Mammary microvascular endothelial cell (primary cell): ENCODE measurements at places on chromosomes 5 and 9. TPM values are rescaled to one million over a fixed set of nuclear protein-coding genes. Genes with fewer than 3 reads are reported as not detected.

The ADAMTSL2 gene
- total RNA-seq, result not detected in 2 replicates

The TSSK1B gene
- total RNA-seq, result not detected in 2 replicates

The DDX4 gene
- not detected in 2 replicates for total RNA-seq

The CARTPT gene
- total RNA-seq, result not detected in 2 replicates

The ZNF462 gene
- 4.6 and 5.4 TPM in 2 replicates for total RNA-seq

The TAS2R1 gene
- not detected in 2 replicates for total RNA-seq

The ARHGEF28 gene
- total RNA-seq, result 43.8 and 44.7 TPM in 2 replicates

The SLC2A6 gene
- total RNA-seq, result 57.0 and 62.3 TPM in 2 replicates

The MARVELD2 gene
- 1.6 and 2.3 TPM in 2 replicates for total RNA-seq

The GLRA1 gene
- total RNA-seq, result not detected in 2 replicates

The SCGB3A2 gene
- total RNA-seq, result not detected in 2 replicates

The COX7C gene
- total RNA-seq, result 378 and 478 TPM in 2 replicates

The EQTN gene
- total RNA-seq, result not detected in 2 replicates

The IRGM gene
- total RNA-seq, result 0.07 TPM in 1 of 2 replicates, not detected in the other

The BTNL9 gene
- total RNA-seq, result 0.05 TPM in 1 of 2 replicates, not detected in the other

The LCN1 gene
- not detected in 2 replicates for total RNA-seq

The PCDHGB6 gene
- 0.73 and 1.2 TPM in 2 replicates for total RNA-seq

The FCN2 gene
- total RNA-seq, result not detected in 2 replicates

The CDC25C gene
- 9.4 and 14.9 TPM in 2 replicates for total RNA-seq

The ALDH1B1 gene
- total RNA-seq, result 26.6 and 27.1 TPM in 2 replicates

The C9orf153 gene
- total RNA-seq, result not detected in 2 replicates

The MARCOL gene
- not detected in 2 replicates for total RNA-seq

The DRD1 gene
- total RNA-seq, result not detected in 2 replicates

The CNTNAP3 gene
- 3.3 and 7.3 TPM in 2 replicates for total RNA-seq

The ZNF474 gene
- total RNA-seq, result not detected in 2 replicates

The CEP78 gene
- total RNA-seq, result 26.9 and 27.0 TPM in 2 replicates

The WNK2 gene
- total RNA-seq, result not detected in 2 replicates

The GSN gene
- 164 and 174 TPM in 2 replicates for total RNA-seq

The ACTL7A gene
- not detected in 2 replicates for total RNA-seq

The F2RL2 gene
- 0.25 TPM in 1 of 2 replicates, not detected in the other for total RNA-seq

The PKD2L2 gene
- not detected in 2 replicates for total RNA-seq

The IFNB1 gene
- 0.13 TPM in 1 of 2 replicates, not detected in the other for total RNA-seq

The GRXCR2 gene
- total RNA-seq, result not detected in 2 replicates

The SHISAL2B gene
- not detected in 2 replicates for total RNA-seq

The ECM2 gene
- total RNA-seq, result not detected in 2 replicates

The FBXO38 gene
- 30.8 and 33.5 TPM in 2 replicates for total RNA-seq

The NRARP gene
- 35.8 and 43.9 TPM in 2 replicates for total RNA-seq

The MIGA2 gene
- total RNA-seq, result 11.9 and 15.8 TPM in 2 replicates

The PRR7 gene
- total RNA-seq, result 12.1 and 18.9 TPM in 2 replicates

The CCL27 gene
- total RNA-seq, result not detected in 2 replicates

The PIP5KL1 gene
- total RNA-seq, result 0.34 and 1.3 TPM in 2 replicates

The SLC6A18 gene
- not detected in 2 replicates for total RNA-seq

The ACER2 gene
- 7.4 and 9.1 TPM in 2 replicates for total RNA-seq

The WWC1 gene
- not detected in 2 replicates for total RNA-seq

The PCYOX1L gene
- total RNA-seq, result 7.6 and 8.0 TPM in 2 replicates

The IFNA2 gene
- not detected in 2 replicates for total RNA-seq

The GPR21 gene
- 0.25 TPM in 1 of 2 replicates, not detected in the other for total RNA-seq
